ENCODE measurements at places on chromosomes 11 and 22.
A peak's percentile ranks its signal among the peaks of the same experiment; 100 is the strongest.

- DNase-seq = no peak
Observed at GRCh38 chr11:32751381-32751780, 43.1 kb downstream of the CCDC73 start.

GRCh38 chr11:123544631-123545375, 109.6 kb downstream of the SCN3B start:
- DNase-seq = no peak

- no peak for DNase-seq
Observed at GRCh38 chr11:12121011-12121410, 10.6 kb downstream of the MICAL2 start.

DNA sequence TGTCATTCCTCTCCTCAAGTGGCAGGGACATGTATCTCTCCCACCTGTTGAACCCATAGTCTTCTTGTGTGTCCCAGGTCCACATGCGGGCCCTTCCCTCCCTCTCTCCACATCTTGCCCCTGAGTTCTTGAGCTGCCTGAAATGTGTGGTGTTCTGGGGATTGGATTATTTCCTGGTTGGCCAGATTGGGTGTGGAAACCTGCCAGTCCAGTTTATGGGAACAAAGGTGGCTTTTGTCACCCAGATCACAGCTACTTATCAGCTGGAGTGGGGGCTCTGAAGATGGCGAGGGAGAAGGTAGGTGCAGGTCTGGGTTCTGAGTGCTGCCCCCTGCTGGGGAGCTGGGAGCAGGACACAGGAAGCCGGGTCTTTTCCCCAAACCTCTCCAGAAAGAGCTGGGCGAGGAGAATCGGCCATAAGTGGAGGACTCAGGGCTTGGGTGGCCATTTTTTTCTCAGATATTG, 14.2 kb downstream of the DTX4 start:
- DNase-seq = no peak

DNA sequence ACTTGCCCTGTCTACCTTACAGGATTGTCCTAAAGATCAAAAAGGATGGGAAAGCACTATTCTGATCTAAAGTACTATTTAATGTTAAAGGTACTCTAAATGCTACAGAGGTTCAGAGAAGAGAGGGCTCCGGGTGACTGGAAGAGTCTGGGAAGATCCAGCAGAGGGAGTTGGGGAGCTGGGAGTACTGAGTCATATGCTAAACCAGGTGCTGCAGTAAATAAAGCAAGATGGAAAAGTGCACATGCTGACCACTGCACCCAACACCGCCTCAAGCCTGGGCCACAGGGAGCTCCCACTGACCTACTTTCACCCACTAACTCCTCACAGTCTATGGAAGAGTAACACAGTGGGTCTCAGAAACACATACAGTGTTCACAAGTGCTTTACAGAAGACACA, 49.3 kb downstream of the WT1 start:
- no peak for DNase-seq

DNA sequence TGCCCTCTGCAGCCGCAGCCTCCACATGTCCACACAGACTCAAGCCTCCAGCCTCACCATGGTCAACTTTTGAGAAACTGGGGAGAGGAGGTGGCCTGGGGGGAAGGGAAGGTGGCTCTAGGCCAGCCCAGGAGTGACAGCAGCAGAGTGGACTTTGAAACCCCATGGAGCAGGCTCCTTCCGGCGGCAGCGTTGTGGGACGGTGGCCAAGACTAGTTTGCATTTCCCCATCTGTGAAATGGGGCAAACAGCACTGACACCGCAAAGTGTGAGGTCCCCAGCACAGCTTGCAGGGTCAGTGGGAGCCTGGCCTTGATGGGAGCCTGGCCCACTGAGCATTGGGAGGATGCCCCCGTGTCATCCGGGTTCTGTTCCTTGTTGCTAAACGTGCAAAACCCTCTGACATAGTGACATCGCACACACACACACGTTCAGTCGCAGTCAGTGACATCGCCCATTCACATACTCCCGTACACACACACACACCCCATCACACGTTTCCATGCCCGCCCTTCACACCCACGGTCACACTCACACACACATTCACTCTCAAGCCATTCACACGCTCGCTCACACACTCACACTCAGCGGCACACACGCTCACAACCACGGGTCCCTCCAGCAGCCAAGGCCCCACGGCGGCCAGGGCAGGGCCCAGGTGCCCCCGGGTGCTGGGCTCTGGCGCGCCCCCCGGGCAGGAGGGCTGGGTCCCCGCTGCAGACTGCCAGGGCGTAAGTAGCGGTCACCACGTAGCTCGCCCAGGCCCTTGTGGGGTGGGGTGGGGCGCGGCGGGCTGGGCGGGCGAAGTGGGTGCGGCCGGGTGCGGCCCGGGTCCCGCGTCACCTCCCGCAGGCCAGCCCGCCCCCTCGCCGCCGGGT, 585 bp downstream of the CYB5R3 start:
- peak; percentile 22 for DNase-seq

DNA sequence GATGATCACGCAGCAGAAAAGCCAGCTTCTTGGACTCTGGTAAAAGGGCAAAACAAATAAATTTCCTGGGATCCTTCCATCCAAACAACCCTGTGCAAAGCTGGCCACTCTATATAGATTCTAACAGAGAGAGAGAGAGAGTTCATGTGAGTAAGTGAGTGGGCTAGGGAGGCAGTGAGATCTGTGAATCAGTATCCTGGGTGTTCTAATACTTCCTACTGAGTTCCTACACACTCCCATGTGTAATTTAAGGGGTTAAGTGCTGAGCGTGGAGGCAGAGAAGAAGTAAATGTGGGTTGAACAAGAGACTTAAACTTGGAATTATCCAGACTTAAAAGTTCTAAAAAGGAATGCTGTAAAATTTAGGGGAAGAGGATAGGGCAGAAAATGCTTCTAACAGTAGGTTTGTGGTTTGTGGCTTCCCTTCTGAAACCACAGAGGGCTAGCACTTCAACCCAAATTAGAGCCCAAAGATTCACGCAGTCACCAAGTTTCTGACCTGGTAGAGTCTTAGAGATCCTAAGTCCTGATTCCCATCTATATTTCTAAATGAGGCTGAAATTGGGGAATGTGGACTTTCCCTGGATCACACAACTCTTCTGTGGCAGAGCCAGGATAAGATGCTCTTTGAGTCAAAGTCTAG, 413.9 kb downstream of the TENM4 start:
- no peak for DNase-seq

Data from stimulated activated CD4-positive, alpha-beta T cell treated with anti-CD3 and anti-CD28 coated beads, TNF-alpha, amount 100 ng/mL, for 48 hours (primary cell).